Stimulated activated naive CD8-positive, alpha-beta T cell treated with anti-CD3 and anti-CD28 coated beads, Interleukin-15, amount 100 ng/mL, for 72 hours (primary cell): ENCODE measurements at places on chromosomes 13 and 19.
A peak's percentile ranks its signal among the peaks of the same experiment; 100 is the strongest.

DNA sequence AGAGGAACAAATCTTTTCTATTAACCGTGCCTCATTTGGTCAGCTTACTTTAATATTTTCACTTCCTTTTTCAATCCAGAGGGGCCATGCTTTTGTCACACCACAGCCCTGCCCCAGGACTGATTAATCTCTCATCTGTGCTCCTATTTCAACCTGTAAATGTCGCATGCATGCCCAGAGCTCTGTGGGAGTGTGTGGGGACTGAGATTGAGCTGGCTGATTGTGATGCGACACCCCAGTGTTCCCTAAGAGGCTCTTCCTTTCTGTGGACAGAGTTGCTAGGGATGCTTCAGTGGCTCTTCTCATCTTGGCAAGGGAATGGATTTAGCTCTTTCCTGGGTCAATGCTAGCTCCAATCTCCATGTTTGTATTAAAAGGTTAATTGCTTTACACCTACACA is 249.6 kb downstream of the TDRD3 start:
- DNase-seq = no peak

GRCh38 chr19:43908659-43909058 is 26.4 kb downstream of the ZNF45 start:
- DNase-seq = no peak

DNA sequence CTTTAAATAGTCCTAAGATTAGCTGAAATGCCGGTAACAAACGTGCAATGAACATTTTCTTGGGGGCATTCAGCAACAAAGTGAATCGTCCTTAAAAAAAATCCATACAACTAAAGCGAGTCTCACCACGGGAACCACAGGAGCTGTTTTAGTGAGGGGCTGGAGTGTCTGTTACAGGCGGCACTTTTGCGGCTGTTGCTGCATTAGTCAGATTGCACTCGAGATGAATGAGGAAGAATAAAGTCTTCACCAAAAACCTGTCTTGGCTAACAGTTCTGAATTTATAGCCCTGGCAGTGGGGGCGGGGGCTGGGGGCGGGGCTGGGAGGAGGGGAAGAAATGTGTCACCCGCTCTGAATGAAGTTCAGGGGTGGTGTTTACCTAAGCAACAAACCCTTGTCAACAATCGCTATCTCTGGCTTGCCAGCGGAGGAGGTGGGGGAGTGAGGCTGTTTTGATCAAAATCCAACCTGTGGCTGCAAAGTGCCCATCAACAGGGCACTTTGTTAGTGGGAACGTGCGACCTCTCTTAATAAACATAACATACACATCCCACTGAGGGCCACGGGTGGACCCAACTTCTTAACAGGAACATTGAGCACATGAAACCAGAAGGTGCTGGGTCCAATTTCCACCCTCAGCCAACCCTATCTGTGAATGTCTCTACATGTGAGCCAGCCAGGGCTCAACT is 44.5 kb downstream of the RFX2 start:
- DNase-seq = peak; percentile 40

- no peak for DNase-seq
These were observed 417.1 kb downstream of the LMO7 start for GRCh38 chr13:76053181-76053580.

DNA sequence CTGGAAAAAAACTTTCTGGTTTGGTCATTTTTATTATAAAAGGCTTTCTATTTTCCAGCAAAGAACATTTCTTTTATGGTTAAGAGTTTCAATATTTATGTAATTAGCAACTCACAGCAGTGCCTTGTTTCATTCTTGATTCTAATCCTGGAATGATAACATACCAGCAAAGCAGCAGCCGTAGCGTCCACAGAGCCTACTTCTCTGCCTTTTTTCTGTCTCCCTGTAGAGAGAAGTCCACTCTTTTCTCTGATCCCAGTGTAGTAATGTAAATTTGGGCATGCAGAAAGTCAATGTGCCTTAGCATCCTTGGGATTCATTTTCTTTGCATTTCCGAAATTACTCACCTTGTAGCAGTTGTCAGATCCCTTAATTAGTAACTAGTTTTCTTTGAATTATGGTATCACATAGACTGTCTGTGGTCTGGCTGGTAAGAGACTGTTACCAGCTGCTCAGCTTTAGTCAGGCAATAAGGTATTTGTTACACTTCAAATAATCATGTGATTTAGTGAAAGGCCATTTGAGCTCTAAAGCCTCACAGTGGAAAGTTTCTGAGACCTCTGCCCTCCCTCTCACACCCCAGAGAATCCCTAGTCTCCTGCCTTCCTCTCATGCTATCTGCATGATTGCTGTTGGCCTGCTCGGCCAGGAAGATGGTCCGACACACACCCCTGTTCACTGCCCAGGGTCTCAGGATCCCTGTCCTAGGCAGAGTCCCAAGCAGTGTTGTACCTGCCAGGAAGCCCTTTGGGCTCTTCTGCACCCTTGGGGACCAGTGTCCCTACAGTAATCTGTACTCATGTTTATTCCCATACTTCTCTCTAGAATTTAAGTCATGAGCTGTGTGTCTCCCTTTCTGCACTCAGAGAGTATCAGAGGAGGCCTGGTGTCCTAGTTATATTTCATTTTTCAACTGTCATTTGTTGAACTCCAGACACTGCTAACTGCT is 86.3 kb downstream of the LRCH1 start:
- no peak for DNase-seq

DNA sequence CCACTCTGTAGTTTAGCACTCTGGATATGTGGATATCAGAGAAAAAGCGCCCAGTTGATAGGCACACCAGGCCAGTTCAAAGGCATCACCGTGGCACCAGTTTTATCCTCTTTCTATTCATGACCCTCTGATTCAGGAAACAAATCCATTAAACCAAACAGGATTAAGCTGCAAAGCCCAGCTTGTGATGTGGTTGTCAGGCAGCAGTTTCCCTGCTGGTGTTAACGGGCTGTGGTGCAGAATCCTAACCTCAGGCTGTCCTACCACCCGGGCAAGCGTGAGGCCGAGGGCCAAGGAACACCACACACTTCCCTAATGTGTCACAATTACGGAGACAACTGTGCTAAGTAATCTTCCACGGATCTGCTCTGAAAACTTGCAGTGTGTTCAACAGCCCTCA is 209.1 kb downstream of the OLFM4 start:
- DNase-seq = no peak
